ENCODE measurements at places on chromosomes 16 and 17.

DNA sequence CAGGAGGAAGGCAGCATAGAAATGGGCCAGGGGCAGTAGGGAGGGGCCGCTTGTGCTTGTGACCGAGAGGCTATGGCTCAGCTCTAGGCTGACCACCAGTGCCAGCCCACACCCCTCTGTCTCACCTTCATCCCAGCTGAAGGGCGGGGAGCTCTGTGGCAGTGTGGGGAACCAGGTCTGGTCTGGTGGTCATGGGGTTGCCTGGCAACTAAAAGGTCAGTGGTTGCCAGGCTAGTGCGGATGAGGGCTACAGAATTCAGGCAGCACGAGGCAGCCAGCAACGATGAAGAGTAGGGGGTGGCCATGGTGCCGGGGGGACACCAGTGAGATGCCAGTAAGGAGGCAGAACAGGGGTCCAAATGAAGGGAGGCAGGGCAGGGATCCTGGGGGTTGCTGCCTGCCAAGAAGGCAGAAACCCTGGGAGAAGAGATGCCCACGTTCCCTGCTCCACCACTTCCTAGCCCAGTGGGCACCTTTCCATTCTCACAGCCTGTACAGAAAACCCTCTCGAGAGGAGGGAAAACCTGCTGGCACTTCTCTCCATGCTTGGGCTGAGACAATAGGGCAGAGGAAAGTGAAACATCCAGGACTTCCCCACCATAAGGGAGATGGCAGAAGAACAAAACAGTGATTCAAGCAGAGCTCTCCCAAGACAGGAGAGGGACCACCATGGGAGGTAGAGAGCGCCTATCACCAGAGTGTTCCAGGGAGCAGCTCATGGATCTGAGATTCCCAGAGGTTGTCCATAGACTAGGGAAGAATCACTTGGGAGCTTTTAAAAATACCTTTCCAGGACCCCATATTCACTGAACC, 39.7 kb downstream of the SRCIN1 start:
- DNase-seq, result no peak

DNA sequence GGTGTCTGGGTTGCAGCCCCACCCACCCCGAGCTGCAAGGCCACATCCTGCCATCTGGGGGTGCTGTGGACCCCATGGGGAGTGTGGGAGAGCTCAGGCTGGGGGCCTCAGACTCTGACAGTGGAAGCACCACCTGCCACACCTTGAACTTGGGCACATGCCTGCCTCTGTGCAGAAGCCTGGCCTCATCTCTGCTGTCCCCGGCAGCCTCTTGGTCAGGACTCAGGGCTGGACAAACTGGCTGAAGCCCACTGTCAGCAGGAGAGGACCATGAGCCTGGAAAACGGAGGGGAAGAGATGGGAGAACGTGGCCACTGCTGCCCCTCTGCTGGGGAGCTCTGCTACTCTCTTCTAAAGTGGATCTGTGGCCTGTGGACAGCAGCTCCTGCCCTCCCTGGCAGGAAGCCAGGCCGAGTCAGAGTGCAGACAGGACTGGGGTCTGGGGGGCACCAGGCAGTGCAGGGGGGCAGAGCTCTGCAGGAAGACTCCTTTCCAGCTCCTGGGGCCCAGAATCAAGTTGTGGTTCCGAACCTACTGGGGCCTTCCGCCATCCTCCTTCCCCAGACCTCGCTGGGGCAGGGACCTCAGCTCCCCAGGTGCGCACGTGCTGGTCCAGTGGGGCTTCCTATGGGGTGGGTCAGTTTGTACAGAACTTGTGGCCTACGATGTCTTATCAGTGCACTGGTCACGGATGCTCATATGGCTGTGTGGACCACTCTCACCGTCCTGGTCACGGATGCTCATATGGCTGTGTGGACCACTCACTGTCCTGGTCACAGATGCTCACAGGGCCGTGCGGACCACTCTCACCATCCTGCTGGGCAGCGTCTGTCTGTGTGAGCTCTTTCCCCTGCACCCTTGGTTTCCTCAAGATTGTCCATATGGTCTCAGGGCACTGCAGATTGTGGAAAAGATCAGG, 207.7 kb downstream of the LAT start:
- DNase-seq, result no peak

GRCh38 chr17:62750631-62751051, 57.5 kb downstream of the MARCHF10 start:
- peak; percentile 67 for DNase-seq

- DNase-seq, result no peak
These were observed 75.9 kb downstream of the USP22 start for GRCh38 chr17:20966870-20967269.

- DNase-seq, result no peak
These were observed 4.0 kb upstream of the SCRN2 start for GRCh38 chr17:47844814-47845715.

DNA sequence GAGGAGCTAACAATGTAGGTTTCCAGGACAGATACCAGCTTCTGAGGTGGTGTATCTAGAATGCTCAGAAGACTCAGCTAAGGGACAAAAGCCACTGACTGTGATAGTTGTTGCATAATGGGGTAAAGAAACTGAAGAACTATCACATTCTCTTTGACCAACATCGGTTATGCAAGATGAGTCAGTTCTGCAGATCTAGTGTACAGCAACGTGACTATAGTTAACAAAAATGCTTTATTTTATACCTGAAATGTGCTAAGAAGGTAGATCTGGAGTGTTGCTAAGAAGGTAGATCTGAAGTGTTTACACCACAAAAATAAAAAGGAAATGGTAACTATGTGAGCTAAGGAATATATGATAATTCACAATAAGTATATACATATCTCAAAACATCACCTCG, 2.5 kb downstream of the KRTAP9-6 start:
- DNase-seq, result no peak

DNA sequence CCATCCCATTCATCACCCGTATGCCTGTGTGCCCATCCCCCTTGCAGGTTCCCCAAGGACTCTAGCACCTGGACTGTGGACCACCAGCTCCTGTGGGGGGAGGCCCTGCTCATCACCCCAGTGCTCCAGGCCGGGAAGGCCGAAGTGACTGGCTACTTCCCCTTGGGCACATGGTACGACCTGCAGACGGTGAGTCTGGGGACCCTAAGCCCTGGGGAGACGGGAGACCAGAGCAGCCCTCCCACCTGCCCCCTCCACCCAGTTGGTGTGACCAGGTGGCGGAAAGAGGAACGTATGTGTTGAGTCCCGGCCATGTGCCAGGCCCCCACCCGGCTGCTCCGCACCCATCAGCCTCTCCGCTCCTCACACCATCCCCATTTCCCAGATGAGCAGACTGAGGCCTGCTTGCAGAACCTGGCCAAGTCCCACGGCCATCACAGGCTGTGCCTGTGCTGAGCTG, 15.6 kb downstream of the GAA start:
- DNase-seq, result no peak

GRCh38 chr16:85999778-86000177, 100.8 kb downstream of the IRF8 start:
- no peak for DNase-seq

- DNase-seq, result no peak
These were observed 92.8 kb downstream of the CHD9 start for GRCh38 chr16:53147500-53148065.

DNA sequence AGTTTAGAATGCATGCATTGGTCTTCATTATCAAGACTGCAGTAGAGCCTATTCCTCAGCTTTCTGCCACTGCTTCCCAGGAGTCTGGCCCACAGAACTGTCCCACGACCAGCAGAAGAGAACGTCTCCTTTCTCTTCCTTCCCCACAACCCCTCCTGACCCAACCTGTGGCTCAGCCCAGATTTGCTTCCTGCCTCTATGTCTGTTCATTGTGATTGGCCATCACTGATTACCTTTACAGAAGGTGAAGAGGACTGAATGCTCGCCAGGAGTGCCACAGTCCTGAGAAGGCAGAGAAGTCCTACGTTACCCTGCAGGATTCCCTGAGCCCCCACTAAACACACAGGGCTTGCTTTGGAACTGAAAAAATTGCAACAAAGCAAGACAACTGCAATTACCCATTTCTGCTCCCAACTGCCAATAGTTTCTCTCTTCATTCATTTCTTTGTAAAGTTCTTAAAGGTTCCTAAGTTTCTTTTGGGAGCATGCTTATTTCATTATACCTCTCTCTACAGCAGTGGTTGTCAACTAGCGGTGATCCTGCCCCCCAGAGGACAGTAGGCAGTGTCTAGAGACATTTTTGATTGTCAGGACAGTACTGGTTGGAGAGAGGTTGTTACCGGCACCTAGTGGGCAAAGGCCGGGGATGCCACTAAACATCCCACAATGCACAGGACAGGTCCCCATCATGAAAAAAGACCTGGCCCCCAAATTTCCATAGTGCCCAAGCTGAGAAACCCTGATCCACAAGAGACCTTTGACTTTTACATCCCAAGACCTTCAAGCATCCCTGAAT, 4.5 kb upstream of the NAT9 start:
- DNase-seq, result no peak

GRCh38 chr17:72696156-72696555, 396.3 kb downstream of the SLC39A11 start:
- DNase-seq, result no peak

Measured in right kidney (tissue), 9 donors.